ENCODE measurements at places on chromosomes 7 and 10. TPM values are rescaled to one million over a fixed set of nuclear protein-coding genes. Genes with fewer than 3 reads are reported as not detected.

The IL2RA gene
- total RNA-seq, result not detected

DNA sequence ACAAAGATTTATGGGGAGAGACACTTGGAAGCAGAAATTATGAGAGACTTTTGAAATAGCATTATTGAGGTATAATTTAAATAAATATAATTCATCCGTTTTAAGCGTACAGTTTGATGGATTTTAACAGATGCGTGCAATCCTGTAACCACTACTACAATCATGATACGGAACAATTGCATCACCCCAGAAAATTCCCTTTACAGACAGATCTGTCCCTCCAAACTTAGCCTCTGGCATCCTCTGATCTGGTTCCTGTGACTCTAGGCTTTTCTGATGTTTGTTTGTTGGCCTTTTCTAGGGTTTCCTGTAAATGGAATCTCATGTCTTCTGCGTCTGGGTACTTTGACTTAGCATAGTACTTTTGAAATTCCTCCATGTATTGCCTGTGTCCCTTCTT is 15.5 kb downstream of the UBN2 start:
- H3K4me1 ChIP-seq, result no peaks in the 10 kb centered on the region
- H3K36me3 ChIP-seq, result no peaks in the 10 kb centered on the region
- peak overlapping the region; percentile 24 for H3K27ac ChIP-seq

GRCh38 chr10:120431251-120431651 is 25.8 kb upstream of the PLPP4 start:
- DNase-seq, result no peak
- H3K4me3 ChIP-seq, result no peak overlapping the region
- H3K36me3 ChIP-seq, result no peaks in the 10 kb centered on the region
- H3K27me3 ChIP-seq, result no peaks in the 10 kb centered on the region
- H3K4me1 ChIP-seq, result no peaks in the 10 kb centered on the region

- H3K27ac ChIP-seq, result no peak overlapping the region
- H3K4me3 ChIP-seq, result no peak overlapping the region
- H3K27me3 ChIP-seq, result no peaks in the 10 kb centered on the region
- no peaks in the 10 kb centered on the region for H3K36me3 ChIP-seq
- peaks cover 6% of the 10 kb centered on the region for H3K4me1 ChIP-seq
Observed at GRCh38 chr10:49157229-49157628, 23.4 kb upstream of the FAM170B start.

The FAM25C gene
- total RNA-seq, result not detected

The SUFU gene
- 2.6 TPM for total RNA-seq

DNA sequence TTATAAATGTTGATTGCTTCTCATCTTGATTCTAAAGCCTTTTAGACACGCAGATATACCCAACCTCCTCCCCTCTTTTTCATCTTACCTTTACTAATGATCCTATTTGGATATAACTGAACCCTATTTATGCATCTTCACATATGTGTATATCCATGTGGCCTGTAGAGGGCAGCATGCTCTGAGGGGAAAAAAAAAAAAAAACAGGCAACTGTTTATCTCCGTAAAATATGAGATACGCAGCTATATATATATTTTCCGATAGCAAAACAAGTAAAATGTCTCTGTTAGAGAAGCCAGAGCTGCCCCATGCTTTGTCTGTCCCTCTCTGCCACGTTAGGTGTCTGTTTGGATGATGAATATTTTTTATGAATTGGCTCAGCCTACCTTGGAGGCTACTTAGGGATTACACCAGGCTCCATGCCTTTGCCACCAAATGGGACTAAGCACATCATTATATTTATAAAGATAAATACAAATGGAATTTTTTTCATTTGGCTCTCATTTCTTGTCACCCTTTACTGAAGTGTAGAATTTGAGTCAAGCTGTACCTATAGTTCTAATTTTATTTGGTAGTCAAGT is 174.8 kb upstream of the FZD1 start:
- H3K4me1 ChIP-seq, result no peaks in the 10 kb centered on the region
- DNase-seq, result peak; percentile 70
- no peaks in the 10 kb centered on the region for H3K36me3 ChIP-seq
- no peak overlapping the region for H3K27ac ChIP-seq
- peak overlapping the region; percentile 29 for H3K4me3 ChIP-seq

The VAX1 gene
- total RNA-seq, result not detected

- H3K4me3 ChIP-seq, result no peak overlapping the region
- DNase-seq, result peak; percentile 75
- H3K27me3 ChIP-seq, result no peaks in the 10 kb centered on the region
- peaks cover 49% of the 10 kb centered on the region for H3K4me1 ChIP-seq
- peak overlapping the region; percentile 59 for H3K27ac ChIP-seq
Observed at GRCh38 chr10:132520177-132520811, 17.3 kb upstream of the INPP5A start.

- no peaks in the 10 kb centered on the region for H3K27me3 ChIP-seq
- no peaks in the 10 kb centered on the region for H3K36me3 ChIP-seq
- peaks cover 12% of the 10 kb centered on the region for H3K4me1 ChIP-seq
- peak; percentile 99 for DNase-seq
- peak overlapping the region; percentile 79 for H3K27ac ChIP-seq
Observed at GRCh38 chr7:28358423-28358868, 53.9 kb upstream of the CREB5 start.

DNA sequence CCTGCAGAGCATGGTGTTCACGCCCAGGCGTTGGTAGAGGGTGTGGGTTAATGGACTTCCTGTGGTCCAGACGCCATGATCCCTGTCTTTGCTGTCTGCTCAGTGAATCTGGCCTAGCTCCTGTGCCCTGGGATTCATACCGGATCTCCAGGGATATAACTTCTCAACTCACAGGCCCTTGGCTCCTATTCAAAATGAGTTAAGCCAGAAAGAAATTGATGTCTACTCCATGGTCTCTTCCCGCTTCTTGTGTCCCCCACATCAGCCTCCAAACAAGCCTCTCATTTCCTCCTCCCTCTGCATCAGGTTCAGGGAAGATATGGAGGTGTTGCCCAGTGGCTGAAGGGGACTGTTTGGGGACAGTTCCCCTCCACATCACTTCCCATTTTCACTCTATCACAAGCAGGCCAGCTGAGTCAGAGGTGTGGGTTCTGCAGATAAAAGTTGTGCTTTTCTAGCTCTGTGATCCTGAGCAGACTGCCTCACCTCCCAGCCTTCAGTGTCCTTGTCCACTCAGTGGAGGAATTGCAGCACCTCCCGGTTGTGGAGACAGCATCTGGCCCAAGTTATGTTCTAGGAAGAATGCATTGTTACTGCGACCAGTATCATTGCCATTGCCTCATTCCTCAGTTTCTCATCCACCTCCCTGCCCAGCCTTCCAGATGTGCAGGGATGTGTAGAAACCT is 22.5 kb downstream of the AKR1E2 start:
- no peak overlapping the region for H3K4me3 ChIP-seq
- no peak for DNase-seq
- H3K36me3 ChIP-seq, result no peaks in the 10 kb centered on the region
- H3K27me3 ChIP-seq, result no peaks in the 10 kb centered on the region

GRCh38 chr10:1022413-1022812 is 3.2 kb downstream of the IDI2 start:
- no peaks in the 10 kb centered on the region for H3K27me3 ChIP-seq
- H3K4me1 ChIP-seq, result no peaks in the 10 kb centered on the region
- H3K4me3 ChIP-seq, result no peak overlapping the region
- no peak overlapping the region for H3K27ac ChIP-seq

- H3K4me1 ChIP-seq, result no peaks in the 10 kb centered on the region
- H3K27me3 ChIP-seq, result no peaks in the 10 kb centered on the region
- H3K27ac ChIP-seq, result no peak overlapping the region
- no peak overlapping the region for H3K4me3 ChIP-seq
- H3K36me3 ChIP-seq, result no peaks in the 10 kb centered on the region
- DNase-seq, result peak; percentile 65
Observed at GRCh38 chr7:29915481-29916215, 74.0 kb downstream of the SCRN1 start.

The SFRP4 gene
- total RNA-seq, result 54.2 TPM

GRCh38 chr10:8297107-8297506 is 242.6 kb downstream of the GATA3 start:
- DNase-seq, result no peak
- H3K4me1 ChIP-seq, result no peaks in the 10 kb centered on the region
- H3K4me3 ChIP-seq, result no peak overlapping the region

GRCh38 chr10:30704026-30704600 is 74.6 kb upstream of the LYZL2 start:
- H3K4me3 ChIP-seq, result no peak overlapping the region
- H3K4me1 ChIP-seq, result peaks cover 7% of the 10 kb centered on the region
- no peak for DNase-seq
- H3K36me3 ChIP-seq, result no peaks in the 10 kb centered on the region
- no peaks in the 10 kb centered on the region for H3K27me3 ChIP-seq

The HOXA4 gene
- total RNA-seq, result 0.51 TPM

- no peaks in the 10 kb centered on the region for H3K4me1 ChIP-seq
- no peaks in the 10 kb centered on the region for H3K27me3 ChIP-seq
- no peak for DNase-seq
- no peak overlapping the region for H3K4me3 ChIP-seq
- H3K36me3 ChIP-seq, result no peaks in the 10 kb centered on the region
- no peak overlapping the region for H3K27ac ChIP-seq
Observed at GRCh38 chr7:11751807-11752389, 80.1 kb downstream of the THSD7A start.

The CCDC146 gene
- 2.8 TPM for total RNA-seq

The SPDYE11 gene
- not detected for total RNA-seq

The SAP25 gene
- total RNA-seq, result not detected

GRCh38 chr7:70212281-70212680 is 614.0 kb downstream of the AUTS2 start:
- no peaks in the 10 kb centered on the region for H3K36me3 ChIP-seq
- no peak overlapping the region for H3K27ac ChIP-seq

- no peaks in the 10 kb centered on the region for H3K4me1 ChIP-seq
- H3K27ac ChIP-seq, result no peak overlapping the region
- peak; percentile 29 for DNase-seq
Observed at GRCh38 chr7:97145068-97145467, 27.6 kb downstream of the SDHAF3 start.

DNA sequence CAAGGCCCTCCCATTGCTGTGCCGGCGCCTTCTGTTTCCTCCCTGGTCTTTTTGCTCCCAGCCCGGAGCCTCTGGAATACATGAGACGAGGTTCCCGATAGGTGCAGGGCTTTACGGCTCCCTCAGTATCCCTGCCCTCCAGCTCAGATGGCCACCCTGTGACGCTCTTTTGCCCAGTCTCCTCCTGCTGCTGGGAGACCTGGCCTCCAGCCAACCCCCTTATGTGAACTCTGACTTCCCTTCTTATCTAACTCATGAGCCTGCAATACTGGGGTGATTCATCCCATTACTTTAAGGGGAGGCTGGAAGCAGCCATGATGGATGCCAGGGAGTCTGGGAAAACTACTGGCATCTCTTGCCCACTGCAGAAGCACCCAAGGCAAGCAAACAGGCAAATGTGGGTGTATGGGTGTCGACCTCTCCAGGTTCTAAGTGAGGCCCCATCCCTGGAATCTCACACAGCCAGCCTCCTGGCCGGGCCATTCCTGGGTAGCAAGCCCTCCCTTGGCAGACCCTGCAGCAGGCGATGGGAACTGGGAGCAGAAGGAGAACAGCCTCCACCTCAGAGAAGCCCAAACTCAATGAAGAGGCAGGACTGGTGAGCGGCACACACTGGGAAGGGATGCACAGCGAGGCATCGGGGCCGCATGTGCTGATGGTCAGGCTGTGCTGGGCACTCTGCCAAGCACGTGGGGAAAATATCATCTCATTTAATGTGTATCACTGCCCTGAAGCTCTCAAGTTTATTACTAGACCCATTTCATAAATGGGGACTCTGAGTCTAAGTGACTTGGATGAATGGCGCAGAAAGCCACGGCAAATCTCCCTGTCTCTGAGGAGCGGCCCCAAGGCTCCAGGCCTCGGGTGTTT is 97.5 kb downstream of the FAM53B start:
- H3K27ac ChIP-seq, result peak overlapping the region; percentile 49
- peak; percentile 86 for DNase-seq
- no peak overlapping the region for H3K4me3 ChIP-seq
- no peaks in the 10 kb centered on the region for H3K36me3 ChIP-seq
- peaks cover 27% of the 10 kb centered on the region for H3K4me1 ChIP-seq

The GIMAP8 gene
- under 0.01 TPM for total RNA-seq

DNA sequence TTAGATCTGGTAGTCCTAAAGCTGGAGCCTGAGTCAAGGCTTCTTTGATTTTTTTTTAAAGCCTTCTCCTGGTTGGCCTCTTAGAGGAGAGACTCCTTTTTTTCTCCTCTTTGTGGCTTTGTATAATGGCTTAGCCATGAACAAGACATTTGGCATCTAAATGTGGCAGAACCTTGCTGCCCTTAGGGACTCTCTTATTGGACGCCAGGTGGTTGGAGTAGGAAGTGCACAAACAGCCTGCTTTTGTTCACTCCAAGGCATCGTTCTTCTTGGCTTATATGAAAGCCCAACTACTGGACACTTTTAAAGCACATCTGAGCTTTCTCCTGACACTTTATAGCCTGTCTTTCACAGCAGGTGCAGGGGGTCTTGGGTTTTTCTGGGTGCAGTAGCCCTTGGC is 25.0 kb downstream of the ZPBP start:
- no peaks in the 10 kb centered on the region for H3K4me1 ChIP-seq
- no peak overlapping the region for H3K4me3 ChIP-seq
- no peak overlapping the region for H3K27ac ChIP-seq
- H3K36me3 ChIP-seq, result no peaks in the 10 kb centered on the region
- DNase-seq, result no peak

- no peak overlapping the region for H3K27ac ChIP-seq
- peak; percentile 77 for DNase-seq
- no peaks in the 10 kb centered on the region for H3K36me3 ChIP-seq
- H3K27me3 ChIP-seq, result no peaks in the 10 kb centered on the region
- no peaks in the 10 kb centered on the region for H3K4me1 ChIP-seq
Observed at GRCh38 chr7:94823947-94824346, 83.4 kb upstream of the PPP1R9A start.

GRCh38 chr10:108132303-108132702 is 967.8 kb upstream of the SORCS1 start:
- no peak overlapping the region for H3K4me3 ChIP-seq
- no peaks in the 10 kb centered on the region for H3K4me1 ChIP-seq

- H3K27ac ChIP-seq, result no peak overlapping the region
- H3K36me3 ChIP-seq, result no peaks in the 10 kb centered on the region
- DNase-seq, result no peak
- no peak overlapping the region for H3K4me3 ChIP-seq
- no peaks in the 10 kb centered on the region for H3K4me1 ChIP-seq
Observed at GRCh38 chr7:52749880-52750279, 285.6 kb upstream of the POM121L12 start.

GRCh38 chr10:71770255-71770654 is 3.1 kb downstream of the VSIR start:
- no peak overlapping the region for H3K4me3 ChIP-seq
- peaks cover 57% of the 10 kb centered on the region for H3K4me1 ChIP-seq
- DNase-seq, result no peak
- no peaks in the 10 kb centered on the region for H3K27me3 ChIP-seq

DNA sequence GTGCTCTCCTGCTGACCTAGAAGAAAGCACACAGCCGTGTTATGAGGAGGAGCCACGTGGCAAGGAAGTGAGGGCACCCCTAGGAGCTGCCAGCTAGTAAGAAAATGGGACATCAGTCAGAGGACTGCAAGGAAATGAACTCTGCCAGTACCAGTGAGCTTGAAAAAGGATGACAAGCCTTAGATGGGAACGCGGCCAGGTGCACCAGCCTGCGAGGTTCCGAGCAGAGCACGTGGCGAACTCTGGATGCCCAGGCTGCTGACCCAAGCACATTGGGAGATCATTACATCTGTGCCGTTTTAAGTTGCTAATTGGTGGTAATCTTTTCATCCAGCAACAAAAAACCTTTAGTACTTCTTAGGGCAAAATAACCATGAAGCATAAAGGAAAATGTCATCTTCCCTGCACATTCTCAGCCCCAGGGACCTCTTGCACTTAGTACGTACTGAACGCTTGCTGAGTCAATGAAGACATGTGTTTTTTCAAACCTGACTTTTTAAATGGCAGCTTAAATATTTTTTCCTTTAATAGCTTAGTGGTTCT is 69.4 kb downstream of the AMZ1 start:
- H3K27me3 ChIP-seq, result no peaks in the 10 kb centered on the region
- H3K27ac ChIP-seq, result peak overlapping the region; percentile 96

Data from fibroblast of lung (primary cell).